Mucosa of gallbladder (tissue), 1 donor: ENCODE measurements at places on chromosomes 6 and 20.

DNA sequence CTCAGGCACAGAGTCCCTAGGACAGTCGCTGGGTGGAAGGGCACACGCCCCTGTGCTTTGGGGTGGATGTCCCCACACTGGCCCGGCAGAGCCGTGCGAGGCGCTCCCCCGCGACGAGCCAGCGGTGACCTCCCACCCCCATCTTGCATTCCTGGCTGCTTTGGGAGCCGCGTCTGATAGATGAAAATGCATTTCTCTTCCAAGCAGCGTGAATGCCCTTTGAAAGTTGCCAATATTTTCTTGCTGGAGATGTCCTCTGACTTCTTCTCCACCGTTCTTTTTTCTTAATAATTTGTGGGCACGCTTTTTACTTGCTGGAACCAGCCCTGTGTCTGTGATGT lies 29.9 kb downstream of the COL20A1 start:
- DNase-seq, result no peak

DNA sequence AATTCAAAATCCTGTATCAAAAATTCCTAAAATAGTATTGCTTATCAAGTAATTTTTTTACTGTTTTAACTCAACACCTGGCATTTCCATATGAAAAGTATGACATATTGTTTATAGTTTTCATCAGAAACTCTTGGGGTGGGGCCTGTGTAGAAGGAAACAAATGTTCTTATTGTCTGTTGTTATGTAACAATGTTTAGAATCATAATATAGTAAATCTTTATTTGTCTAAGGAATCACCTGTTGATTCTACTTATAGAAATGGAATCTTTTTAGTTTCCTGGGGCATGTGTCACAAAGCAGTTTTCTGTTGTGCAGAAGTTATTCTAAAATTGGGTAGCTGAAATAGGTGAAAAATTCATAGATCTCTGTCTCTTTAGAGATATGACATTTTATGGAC lies 4.9 kb downstream of the ARMC2 start:
- no peak for DNase-seq

GRCh38 chr20:5945963-5946362 lies 4.4 kb downstream of the TRMT6 start:
- no peak for DNase-seq

DNA sequence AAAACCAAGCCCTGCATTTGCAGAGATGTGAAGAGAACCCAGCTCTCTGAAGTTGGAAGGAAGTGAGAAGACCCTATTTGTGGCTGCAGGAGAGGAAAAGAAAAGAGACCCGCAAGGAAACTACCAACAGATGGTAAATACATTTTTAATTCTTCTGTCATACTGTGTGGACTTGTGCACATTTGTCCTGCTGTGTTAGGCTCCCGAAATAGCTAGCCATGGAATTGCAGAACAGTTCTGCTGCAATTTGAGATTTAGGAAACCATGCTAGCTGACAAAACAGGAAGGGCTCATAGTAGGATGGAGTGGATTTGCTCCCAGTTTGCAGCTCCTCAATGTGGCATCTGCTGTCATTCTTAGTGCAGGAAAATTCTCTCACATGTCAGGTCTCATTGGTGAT lies 12.1 kb upstream of the ATXN1 start:
- no peak for DNase-seq

DNA sequence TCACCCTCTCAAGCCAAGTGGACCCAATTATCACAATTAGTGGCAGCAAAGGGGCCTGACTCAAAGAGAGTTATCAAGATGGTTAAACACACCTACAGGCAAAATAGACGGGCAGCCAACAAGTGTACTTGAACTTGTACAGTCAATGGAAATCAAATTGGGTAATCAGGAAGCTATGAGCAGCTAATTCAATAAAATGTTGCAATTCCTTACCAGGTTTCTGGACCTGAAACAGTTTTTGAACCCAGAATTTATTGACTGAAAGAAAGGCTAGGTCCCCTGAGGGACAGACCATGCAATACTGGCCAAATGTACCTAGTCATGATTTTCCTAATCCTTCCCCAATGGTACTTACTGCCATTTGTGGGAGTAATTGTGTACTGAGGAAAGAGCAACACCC lies 679.8 kb downstream of the EPM2A start:
- no peak for DNase-seq

DNA sequence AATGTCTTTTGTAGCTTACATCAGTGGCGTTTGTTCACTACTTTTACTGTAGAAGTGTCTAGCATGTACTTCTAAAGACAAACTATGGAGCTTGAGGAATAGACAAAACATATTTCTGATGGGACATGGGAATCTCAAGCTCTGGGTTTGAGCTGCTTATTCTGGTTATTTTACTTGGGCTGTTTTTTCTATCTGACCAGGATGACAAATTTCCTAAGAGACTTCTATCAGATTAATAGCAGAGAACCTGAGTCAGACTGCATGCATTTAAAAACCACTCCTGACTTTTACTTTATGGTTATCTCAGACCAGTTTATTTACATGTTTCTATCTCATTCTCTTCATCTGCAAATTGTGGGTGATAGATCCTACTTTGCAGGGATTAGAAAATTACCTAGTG lies 1282.3 kb upstream of the GJE1 start:
- DNase-seq, result no peak

DNA sequence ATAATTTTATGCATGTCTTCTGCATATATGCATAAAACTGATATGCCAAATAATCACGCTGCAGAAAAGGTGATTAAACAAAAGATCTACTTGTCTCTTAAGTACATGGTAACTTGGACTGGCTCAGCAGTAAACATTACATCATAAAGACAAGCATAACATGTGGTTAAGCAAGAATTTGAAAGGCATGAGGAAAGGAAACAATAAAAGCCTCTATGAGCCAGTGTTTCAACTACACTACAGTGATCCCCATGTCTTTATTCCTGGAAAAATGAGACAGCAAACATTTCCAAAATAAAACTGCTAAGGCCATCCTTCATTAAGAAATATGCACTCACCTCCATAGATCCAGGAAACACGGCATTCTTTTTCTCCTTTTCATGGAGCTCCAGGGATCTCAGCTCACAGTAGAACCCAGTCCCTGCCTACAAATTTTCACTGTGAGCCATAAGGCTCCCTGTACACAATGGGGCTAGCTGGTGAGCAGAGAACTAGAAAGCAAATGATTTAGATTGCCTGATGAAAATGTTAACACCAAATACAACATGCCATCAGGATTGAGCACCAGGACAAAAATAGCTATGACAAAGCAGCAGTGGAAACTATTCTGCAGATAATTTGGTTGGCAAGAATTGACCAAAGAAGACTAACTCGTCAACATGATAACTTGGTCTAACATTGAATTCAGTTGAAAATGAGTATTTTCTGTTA lies 156.1 kb downstream of the COL21A1 start:
- DNase-seq, result no peak

- no peak for DNase-seq
Measured at GRCh38 chr6:150208611-150209352, 65.9 kb downstream of the PPP1R14C start.

- no peak for DNase-seq
Measured at GRCh38 chr6:3875486-3875885, 26.3 kb downstream of the FAM50B start.

GRCh38 chr6:167221400-167222201 lies 63.8 kb upstream of the GPR31 start:
- DNase-seq, result no peak

GRCh38 chr6:71383901-71384489 lies 95.4 kb downstream of the OGFRL1 start:
- no peak for DNase-seq

GRCh38 chr20:63742381-63743024 lies 2.9 kb downstream of the SLC2A4RG start:
- no peak for DNase-seq

DNA sequence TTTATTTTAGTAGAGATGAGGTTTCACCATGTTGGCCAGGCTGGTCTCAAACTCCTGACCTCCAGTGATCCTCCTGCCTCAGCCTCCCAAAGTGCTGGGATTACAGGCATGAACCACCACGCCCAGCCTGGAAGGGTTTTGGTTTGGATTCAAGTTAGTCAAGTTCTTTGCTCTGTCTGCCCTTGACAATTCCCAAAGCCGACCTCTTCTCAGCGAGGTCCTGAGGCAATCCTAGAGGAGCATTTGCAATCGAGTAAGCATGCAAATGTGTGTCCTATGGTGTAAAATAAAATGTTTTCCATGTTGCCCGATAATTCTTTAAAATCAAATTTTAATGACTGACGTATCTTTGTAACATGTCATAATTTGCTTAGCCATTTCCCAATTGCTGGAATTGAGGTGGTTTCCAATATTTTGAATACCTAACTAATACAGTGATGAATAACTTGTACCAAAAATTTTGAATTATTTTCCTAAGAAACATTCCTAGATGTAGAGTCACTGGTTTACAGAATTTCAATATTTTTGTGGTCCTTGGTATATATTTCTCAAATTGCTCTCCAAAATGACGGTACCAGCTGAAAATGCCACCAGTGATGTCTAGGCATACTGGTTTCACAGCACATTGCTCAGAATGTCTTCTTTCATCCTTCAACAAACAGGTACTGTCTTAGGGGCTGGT lies 38.7 kb downstream of the GTF2H5 start:
- no peak for DNase-seq

DNA sequence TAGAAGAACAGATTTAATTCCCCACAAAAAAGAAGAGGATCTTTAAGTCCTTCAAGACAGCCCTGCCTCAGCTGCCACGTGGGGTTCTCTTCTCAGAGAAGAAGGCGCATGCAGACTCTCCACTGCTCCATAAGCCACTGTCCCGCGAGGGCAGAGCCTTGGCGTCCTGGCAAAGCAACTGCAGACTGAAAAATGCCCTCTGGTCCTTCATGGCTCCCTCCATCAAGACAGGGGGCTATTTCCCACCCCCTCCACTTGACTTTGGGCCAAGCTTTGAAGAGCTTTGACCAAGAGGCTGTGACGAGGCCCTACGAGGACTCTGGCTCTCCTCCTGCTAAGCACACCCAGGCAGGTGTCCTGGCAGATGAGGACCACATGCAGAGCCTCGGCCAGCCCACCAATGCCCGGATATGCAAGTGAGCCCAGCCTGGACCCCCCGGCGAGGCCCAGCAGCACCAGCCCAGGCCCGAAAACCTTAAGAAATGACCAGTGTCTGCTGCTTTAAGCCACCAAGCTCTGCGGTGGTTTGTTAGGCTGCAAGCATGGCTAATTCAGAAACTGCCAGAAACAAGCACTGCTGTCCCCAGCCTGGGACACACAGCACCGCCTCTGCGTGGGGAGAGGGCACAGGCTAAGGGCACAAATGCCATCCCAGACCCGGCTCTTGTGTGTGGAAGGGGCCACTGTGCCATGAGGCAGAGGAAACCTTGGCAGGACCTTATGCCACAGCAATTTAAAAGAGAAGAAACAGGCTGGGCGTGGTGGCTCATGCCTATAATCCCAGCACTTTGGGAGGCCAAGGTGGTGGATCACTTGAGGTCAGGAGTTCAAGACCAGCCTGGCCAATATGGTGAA lies 16.1 kb downstream of the GMEB2 start:
- DNase-seq, result no peak

GRCh38 chr6:168450917-168451316 lies 9.9 kb downstream of the SMOC2 start:
- DNase-seq, result no peak

DNA sequence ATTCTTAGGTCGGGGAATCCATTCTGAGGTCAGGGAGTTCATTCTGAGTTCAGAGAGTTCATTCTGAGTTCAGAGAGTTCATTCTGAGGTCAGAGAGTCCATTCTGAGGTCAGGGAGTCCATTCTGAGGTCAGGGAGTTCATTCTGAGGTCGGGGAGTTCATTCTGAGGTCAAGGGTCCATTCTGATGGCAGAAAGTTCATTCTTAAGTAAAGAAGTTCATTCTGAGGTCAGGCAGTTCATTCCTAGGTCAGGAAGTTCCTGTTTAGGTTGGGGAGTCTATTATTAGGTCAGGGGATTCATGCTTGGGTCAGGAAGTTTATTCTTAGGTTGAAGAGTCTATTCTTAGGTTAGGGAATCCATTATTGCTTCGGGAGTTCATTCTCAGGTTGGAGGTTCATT lies 16.5 kb upstream of the NXT1 start:
- DNase-seq, result no peak

- DNase-seq, result peak; percentile 47
Measured at GRCh38 chr6:16477367-16478149, 239.2 kb downstream of the GMPR start.

DNA sequence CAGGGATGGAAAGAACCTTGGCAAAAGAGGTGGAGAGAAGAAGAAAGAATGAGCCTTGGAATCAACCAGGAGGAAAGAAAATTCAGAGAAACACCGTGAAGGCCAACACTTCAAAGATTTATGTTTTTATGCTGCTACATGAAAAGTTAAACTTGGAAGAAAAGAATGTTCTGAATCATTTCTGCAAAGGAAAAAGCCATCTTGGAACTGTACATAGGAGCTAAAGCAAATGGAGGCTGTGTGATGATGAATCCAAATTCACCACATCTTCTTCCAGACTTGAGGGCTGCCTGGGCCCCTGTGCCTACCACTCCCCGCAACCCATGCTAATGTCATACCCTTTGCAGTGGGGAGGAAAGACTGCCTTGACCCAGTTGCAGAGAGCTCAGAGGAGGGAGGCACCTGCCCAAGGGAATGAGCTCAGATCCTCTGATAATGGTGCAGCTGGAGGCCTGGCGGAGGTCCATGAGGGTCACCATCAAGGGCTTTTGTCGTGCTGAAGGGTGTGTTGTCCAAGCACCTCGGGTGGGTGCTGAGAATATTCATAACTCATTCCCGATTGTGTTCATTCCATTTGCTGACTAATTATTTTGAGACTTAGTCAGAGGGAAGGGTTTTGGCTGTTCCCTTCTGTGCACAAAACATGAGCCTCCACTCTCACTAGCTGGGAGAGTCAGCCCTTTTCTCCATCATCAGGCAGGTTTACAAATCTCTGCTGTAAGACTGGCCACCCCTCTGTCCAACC lies 245.8 kb upstream of the JAG1 start:
- no peak for DNase-seq

DNA sequence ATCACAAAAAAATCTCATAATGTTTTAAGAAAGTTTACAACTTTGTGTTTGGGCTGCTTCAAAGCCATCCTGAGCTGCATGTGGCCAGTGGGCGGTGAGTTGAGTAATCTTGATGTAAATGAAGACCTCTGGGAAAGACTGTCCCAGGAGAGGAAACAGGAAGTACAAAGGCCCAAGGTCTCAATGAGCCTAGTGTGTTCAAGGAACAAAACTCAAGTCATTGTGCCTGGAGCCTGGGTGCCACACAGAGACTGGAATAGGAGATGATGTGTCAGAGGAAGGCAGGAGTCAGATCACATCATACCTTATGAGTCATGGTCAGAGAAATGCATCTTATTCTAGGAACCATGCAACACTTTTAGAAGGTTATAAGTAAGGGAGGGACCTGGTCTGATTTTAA lies 51.5 kb downstream of the COL19A1 start:
- DNase-seq, result no peak

DNA sequence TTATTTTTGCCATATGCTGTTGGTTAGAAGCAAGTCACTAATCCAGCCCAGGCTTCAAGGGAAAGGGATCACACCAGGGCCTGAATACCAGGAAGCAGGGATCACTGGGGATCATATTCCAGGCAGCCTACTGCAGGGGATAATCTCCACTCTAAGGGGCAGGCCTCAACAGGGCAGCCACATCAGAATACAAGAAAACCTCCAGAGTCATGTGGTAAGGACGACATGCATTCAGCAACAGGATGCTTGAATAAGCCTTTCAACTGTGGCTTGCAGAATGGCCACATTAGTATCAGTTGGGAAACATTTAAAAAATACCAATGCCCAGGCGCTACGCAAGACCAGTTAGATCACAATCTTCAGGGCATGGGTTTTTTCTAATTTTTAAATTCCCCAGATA lies 109.1 kb downstream of the LY86 start:
- no peak for DNase-seq
